ENCODE measurements at places on chromosomes 4 and X. TPM values are rescaled to one million over a fixed set of nuclear protein-coding genes. Genes with fewer than 3 reads are reported as not detected.

The FANCB gene
- 0.51 TPM for total RNA-seq

The UGT2B10 gene
- not detected for total RNA-seq

The MAGEA2 gene
- not detected for total RNA-seq

The ARSJ gene
- total RNA-seq = 40.2 TPM

The NPNT gene
- 7.5 TPM for total RNA-seq

The MAGED4 gene
- total RNA-seq = 82.9 TPM

The RTL5 gene
- total RNA-seq = 2.7 TPM

The TCEAL7 gene
- total RNA-seq = 11.8 TPM

The APEX2 gene
- 10.3 TPM for total RNA-seq

The MAGED2 gene
- 236 TPM for total RNA-seq

The TMEM47 gene
- total RNA-seq = 8.3 TPM

The CLDN34 gene
- total RNA-seq = not detected

The USP17L11 gene
- total RNA-seq = not detected
